ENCODE measurements at places on chromosomes 3 and 15. TPM values are rescaled to one million over a fixed set of nuclear protein-coding genes. Genes with fewer than 3 reads are reported as not detected.

Gene DENND6A
- 20.8 TPM for total RNA-seq

Gene TMF1
- 35.9 TPM for total RNA-seq

Gene PLSCR5
- not detected for total RNA-seq

Gene SEMA3F
- total RNA-seq, result 0.14 TPM

Gene FRMD4B
- 60.9 TPM for total RNA-seq

Gene MKRN3
- total RNA-seq, result 1.5 TPM
